ENCODE measurements at places on chromosomes 4 and X.

DNA sequence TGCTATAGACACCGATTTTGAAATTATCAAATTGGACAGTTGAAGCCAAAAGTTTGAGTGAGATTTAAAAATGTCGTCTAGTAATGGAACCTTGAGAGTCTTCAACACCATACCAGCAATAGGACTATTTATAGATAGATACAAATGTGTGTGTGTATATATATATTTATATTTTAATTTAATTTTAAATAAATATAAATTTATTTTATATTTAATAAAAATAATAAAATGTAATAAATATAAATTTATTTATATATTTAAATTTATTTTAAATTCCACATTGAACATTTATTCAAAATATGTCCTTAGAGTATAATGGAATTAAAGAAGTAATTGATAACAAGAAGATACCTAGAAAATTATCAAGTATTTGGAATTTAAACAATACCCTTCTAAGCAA, 221.9 kb upstream of the CXXC4 start:
- DNase-seq: no peak

- no peak for DNase-seq
Measured at GRCh38 chr4:123068081-123068480, 145.7 kb upstream of the NUDT6 start.

DNA sequence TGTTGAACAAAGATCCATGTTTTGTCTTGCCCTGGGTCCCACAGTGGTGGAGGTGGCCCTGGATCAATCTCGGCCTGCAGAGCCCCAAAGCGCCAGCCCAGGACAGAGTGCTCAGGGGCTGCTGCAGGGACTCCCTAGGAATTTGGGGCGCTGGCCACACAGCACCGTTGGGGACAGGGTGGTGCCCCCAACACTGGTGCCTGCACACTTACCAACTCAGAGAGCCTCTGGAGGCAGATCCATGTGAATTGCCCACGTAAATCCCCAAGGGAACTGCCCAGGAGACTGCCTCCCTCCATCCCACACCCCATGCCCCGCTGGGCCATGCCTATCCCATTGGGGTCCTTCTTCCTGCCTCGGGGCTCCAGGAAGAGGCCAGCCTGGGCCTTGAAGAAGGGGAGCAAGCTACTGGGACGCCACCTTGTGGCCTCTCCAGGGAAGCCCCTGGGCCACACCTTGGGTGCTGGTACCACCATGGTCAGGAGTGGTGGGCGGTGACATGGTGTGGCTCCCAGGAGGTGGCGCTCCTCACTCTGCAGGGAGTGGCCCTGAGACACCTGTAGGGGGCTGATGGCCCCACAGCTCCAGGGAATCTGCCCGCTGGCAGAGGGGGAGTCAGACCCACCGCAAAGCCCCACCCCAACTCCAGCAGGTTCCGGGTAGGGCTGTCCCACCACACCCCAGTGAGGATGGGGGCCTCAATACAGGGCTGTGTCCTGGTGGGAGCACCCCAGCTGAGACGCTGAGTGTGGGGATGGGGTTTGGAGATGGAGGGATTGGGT, 22.8 kb downstream of the CFAP99 start:
- peak; percentile 69 for DNase-seq

GRCh38 chr4:26871611-26872010, 11.0 kb downstream of the STIM2 start:
- DNase-seq: no peak

- no peak for DNase-seq
Measured at GRCh38 chrX:155218777-155219176, 2.5 kb downstream of the VBP1 start.

DNA sequence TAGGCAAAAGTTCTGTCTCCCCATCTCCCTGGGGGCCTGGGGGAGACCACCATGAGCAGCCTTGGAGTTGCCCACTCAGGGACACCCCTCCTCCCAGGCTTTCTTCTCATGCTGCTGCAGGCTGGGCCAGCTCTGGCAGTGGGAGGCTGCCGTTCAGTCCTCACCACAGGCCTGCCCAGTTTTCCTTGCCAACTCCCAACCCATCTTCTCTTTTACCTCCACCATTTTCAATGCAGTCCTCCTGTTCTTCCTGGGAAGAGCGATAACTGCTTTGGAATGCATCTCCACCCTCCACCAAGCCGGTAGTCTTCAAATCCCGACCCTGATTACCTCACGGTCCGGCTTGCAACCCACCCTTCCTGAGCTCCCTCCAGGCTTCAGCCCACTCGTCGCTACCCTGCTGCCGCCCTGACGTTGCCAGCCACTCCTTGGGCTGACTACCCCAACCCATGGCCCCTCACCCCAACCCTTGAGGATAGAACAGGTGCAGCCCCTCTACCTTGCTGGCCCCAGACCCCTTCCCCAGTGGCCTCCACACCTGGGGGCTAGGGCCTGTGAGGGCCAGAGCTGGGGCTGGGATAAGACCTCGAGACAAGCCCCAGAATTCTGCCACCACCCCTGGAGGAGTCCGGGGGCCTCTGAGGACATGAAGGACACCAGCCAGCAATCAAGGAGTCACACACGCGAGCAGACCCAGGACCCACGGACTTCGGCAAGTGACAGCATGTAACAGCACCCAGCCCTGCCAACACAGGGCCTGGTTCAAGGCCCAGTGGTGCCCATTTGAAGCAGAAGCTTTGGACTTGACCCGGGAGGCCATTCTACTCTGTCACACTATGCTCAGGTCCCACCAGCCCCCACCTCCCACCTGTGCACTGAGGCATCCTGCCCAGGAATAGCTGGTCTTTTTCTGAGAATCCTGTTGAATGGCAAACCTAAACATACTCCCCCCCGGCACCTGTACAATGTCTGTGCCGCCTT, 9.2 kb downstream of the WDR1 start:
- DNase-seq: no peak

DNA sequence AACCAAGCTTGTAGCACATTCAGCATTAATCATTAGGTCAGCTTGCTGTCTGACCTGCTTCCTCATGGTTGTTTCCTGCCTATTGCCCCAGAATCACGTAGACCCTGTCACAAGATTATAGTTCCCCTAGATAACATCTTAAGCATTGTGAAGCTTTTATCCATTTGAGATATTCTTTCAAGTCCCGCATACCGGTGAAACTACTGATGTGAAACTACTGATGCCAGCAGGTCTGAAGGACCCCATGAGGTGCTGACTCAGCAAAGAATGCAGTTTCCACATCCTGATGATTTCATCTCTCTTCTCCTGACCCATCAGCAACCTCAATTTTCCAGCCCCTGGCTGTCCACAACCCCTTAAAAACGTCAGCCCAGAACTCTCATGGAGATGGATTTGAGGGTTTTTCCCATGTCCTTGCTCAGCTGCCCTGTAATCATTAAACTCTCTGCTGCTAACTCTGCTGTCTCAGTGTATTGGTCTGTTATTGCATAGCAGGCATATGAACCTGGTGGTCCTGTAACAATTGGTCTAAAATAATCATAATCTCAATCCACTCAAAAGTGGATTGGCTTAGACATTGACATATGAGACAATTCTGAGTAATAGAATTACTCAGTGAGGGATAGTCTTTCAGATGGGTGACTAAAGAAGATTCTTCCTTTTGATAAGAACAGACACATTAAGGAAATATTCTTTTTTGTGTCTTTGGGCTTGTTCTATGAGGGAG, 26.3 kb upstream of the UBA6 start:
- DNase-seq: no peak
